Sigmoid colon (tissue), 7 donors: ENCODE measurements at places on chromosomes 5 and 9. TPM values are rescaled to one million over a fixed set of nuclear protein-coding genes. Genes with fewer than 3 reads are reported as not detected.
A peak's percentile ranks its signal among the peaks of the same experiment; 100 is the strongest.

TMEM174 gene
- not detected for total RNA-seq

SLC27A6 gene
- total RNA-seq = 0.68 TPM

CARD6 gene
- total RNA-seq = 10.2 TPM

SPATA6L gene
- total RNA-seq = 2.3 TPM

NRG2 gene
- 11.9 TPM for total RNA-seq

GPX8 gene
- total RNA-seq = 16.8 TPM

ACOT12 gene
- not detected for total RNA-seq

ANKRD18B gene
- total RNA-seq = under 0.01 TPM

DNA sequence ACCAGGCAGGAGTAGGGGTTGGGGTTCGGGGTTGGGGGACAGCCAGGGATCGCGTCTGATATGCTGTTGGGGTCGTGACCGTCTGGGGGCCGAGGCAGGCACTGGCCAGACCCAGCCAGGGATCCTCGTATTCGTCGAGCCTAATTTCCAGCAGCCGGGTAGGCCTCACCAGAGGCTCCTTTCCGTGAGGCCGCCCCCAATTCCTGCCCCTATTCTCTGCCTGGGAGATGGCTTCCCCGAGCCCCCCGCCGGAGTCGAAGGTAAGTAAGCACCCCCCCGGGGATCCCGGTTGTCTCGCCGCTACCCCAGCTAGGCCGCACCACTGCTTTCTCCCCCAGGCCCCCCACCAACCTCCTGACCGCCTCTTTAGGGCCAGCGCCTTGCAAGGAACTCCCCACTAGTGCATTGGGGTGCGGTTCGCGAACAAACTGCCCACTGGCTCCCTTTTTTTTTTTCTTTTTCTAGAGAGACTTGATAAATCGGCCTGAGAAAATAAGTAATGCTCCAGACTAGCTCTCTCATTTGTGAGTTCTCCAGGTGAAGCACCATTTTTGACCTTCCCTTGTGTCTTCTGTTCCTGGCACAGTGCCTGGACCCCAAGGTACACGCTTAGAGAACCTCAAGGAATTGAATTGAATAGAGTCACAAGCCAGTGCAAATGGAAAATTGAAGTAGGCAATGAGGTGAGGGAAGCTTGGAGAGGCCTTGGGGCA, 435 bp downstream of the ZNF189 start:
- peaks cover 33% of the 10 kb centered on the region for H3K36me3 ChIP-seq
- no peaks in the 10 kb centered on the region for H3K27me3 ChIP-seq
- peak overlapping the region; percentile 77 for H3K4me3 ChIP-seq

DNA sequence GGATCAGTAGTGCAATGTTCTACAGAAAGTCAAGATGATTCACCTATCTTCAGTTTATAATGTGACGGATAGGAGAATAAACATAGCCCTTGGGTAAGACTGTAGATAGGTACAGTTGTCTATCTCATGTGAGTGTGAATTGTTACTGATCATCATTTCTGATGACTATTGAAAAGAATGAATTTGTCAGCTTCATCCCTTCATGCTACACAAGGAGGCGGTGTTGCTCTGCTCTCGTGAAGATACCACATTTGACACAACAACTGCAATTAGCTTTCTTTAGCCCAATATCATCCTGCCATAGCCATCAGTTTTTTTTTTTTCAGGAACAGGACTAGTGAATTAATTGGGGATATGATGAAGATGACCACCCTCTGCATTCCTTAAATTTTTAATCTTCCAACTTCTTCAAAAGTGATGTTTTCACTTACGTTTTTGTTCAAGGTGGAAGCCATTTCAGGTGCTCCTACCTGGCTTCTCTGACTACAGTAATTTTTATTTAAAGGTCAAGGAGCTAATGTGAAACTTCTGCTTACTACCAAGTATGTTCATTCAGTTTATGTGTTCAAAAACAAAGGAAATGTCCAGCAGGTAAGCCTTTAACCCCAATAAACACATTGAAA, 152.9 kb upstream of the MOCS2 start:
- H3K4me1 ChIP-seq = no peaks in the 10 kb centered on the region
- H3K4me3 ChIP-seq = no peak overlapping the region
- H3K27me3 ChIP-seq = no peaks in the 10 kb centered on the region
- no peak for DNase-seq
- no peak overlapping the region for H3K27ac ChIP-seq
- H3K36me3 ChIP-seq = no peaks in the 10 kb centered on the region

GRCh38 chr5:116518423-116518822, 56.2 kb downstream of the SEMA6A start:
- H3K4me1 ChIP-seq = peaks cover 86% of the 10 kb centered on the region
- no peaks in the 10 kb centered on the region for H3K27me3 ChIP-seq
- no peak overlapping the region for H3K4me3 ChIP-seq
- no peaks in the 10 kb centered on the region for H3K36me3 ChIP-seq

GRCh38 chr9:27688954-27689353, 115.7 kb upstream of the C9orf72 start:
- H3K27me3 ChIP-seq = no peaks in the 10 kb centered on the region
- H3K4me1 ChIP-seq = no peaks in the 10 kb centered on the region
- H3K36me3 ChIP-seq = no peaks in the 10 kb centered on the region
- no peak for DNase-seq

DNA sequence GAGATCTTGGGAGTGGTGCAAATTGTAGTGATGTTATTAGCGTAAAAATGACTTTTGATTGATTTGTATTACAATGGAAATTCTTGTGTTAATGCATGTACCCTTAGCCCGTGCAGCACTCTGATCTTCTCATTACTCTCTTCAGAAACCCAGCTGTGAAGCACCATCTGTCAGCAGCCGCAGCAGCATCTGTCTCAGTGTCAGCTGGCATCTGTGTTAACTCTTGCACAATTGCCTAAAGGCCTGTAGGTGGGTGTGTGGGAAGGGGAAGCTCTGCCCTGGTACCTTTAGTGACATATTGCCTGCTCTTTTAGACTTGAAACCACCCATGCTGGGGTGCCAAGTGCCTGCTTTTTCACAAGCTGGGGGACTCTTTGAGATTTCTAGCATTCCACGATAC, 101.3 kb downstream of the FBXL7 start:
- H3K27ac ChIP-seq = no peak overlapping the region
- H3K4me3 ChIP-seq = no peak overlapping the region
- H3K36me3 ChIP-seq = no peaks in the 10 kb centered on the region
- DNase-seq = no peak

GRCh38 chr9:135504262-135505243, 4.1 kb downstream of the MRPS2 start:
- H3K4me3 ChIP-seq = no peak overlapping the region
- H3K36me3 ChIP-seq = peaks cover 18% of the 10 kb centered on the region
- DNase-seq = peak; percentile 74

- H3K27ac ChIP-seq = no peak overlapping the region
- DNase-seq = no peak
These were observed 65.6 kb downstream of the HOMER1 start for GRCh38 chr5:79448336-79448735.

DNA sequence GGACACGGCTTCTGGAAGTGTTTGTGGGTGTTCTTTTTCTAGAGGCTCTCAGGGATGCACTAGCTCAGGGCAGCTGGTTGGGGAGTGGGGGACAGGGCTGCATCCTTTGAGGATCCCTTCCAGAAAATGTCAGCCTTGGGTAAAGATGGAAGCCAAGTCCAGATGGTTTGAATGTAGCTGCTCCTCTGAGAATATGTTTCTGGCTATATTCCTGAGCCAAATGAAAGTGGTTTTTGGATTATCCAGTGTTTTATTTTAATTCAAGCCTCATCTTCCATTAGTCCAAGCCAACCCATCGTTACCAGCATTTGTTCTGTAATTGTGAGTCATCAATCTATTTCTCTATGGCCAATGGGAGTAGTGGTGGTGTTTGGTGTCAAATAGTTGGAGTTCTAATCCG, 70.4 kb downstream of the SPRY4 start:
- no peak overlapping the region for H3K4me3 ChIP-seq
- H3K27ac ChIP-seq = no peak overlapping the region
- H3K4me1 ChIP-seq = no peaks in the 10 kb centered on the region
- H3K36me3 ChIP-seq = no peaks in the 10 kb centered on the region
- no peak for DNase-seq

DNA sequence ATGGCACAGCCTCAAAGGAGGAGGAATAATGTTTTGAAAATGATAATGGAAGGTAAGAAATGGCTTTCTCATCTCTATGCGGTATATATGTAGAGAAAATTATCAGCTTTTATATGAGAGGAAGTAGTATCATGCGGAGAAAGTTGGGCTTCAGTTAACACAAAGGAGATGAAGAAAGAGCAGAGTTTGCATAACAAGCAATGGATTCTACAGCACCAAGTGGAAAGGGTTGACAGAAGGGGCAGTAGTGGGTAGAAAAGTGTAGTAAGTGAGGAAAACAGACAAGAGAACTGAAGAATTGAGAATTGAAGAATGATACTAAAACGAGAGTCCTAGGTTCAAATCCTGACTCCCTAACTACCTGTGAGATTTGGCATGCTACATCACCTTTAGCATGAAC, 51.0 kb downstream of the GNG10 start:
- no peaks in the 10 kb centered on the region for H3K4me1 ChIP-seq
- DNase-seq = no peak
- H3K27ac ChIP-seq = no peak overlapping the region
- no peaks in the 10 kb centered on the region for H3K27me3 ChIP-seq

DNA sequence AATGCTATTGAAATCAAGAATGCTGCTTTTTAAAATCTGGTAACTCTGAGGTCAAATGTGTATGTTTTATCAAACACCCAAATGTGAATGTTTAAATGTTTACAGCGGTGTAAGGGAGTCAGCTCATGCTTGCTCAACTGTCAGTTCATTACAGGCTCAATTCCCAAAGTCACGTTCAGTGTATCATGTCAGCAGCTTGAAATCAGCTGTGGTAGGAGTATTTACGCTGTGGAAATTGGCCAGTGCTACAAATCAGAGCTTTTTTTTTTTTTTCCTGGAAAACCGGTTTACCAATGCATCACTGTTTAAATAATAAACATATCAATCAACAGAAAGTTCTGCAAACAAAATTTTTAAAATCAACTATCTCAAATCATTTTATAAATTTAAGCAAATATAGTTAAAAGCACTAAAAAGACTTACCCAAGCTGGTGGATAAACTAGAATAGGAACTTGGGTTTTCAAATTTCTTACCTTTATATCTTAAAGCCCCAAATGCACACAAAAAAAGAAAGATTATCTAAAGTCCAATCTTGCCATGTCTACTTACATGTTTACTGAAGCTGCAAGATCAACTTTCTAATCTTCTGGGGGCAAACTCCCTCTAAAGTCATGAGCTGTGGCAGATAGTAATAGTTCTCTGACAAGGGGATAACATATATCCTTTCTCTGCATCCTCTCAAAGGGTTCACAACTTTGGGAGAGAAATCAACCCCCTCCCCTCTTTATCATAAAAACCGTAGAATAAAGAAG, 57.6 kb upstream of the GRAMD2B start:
- H3K36me3 ChIP-seq = no peaks in the 10 kb centered on the region
- H3K27ac ChIP-seq = no peak overlapping the region
- H3K27me3 ChIP-seq = no peaks in the 10 kb centered on the region
- peaks cover 18% of the 10 kb centered on the region for H3K4me1 ChIP-seq
- no peak for DNase-seq

- H3K27me3 ChIP-seq = no peaks in the 10 kb centered on the region
- no peak overlapping the region for H3K4me3 ChIP-seq
- no peaks in the 10 kb centered on the region for H3K36me3 ChIP-seq
- no peak for DNase-seq
- peaks cover 15% of the 10 kb centered on the region for H3K4me1 ChIP-seq
- H3K27ac ChIP-seq = no peak overlapping the region
These were observed 11.5 kb downstream of the UIMC1 start for GRCh38 chr5:176995122-176995490.

- H3K27ac ChIP-seq = no peak overlapping the region
- H3K36me3 ChIP-seq = no peaks in the 10 kb centered on the region
- no peaks in the 10 kb centered on the region for H3K27me3 ChIP-seq
- no peak overlapping the region for H3K4me3 ChIP-seq
- no peak for DNase-seq
- H3K4me1 ChIP-seq = no peaks in the 10 kb centered on the region
These were observed 49.1 kb upstream of the GADD45G start for GRCh38 chr9:89555451-89556375.

DNA sequence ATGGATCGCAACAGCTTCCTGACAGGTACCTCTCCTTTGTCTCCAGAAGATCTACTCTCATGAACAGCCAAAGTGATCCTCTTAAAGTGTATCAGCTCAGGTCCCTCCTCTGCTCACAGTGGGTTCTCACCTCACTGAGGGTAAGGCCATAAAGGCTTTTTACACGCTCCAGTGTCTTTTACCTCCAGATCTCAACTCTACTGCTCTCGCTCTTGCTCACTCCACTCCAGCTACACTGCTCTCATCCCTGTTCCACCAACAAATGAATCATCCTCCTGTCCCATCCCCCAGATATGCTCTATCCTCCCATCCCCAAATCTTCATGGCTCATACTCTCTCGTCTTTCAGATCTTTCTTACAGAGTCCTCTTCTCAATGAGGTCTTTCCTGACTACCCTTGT, 248.6 kb upstream of the EFNA5 start:
- H3K4me3 ChIP-seq = no peak overlapping the region
- no peaks in the 10 kb centered on the region for H3K36me3 ChIP-seq
- DNase-seq = no peak
- H3K27me3 ChIP-seq = no peaks in the 10 kb centered on the region
- no peak overlapping the region for H3K27ac ChIP-seq

GRCh38 chr5:9524941-9525340, 20.9 kb downstream of the SEMA5A start:
- H3K27me3 ChIP-seq = no peaks in the 10 kb centered on the region
- H3K4me3 ChIP-seq = no peak overlapping the region
- no peaks in the 10 kb centered on the region for H3K4me1 ChIP-seq
- H3K27ac ChIP-seq = no peak overlapping the region
- no peaks in the 10 kb centered on the region for H3K36me3 ChIP-seq
- DNase-seq = no peak

GRCh38 chr9:73532985-73533384, 381.3 kb downstream of the ANXA1 start:
- H3K4me3 ChIP-seq = no peak overlapping the region
- no peaks in the 10 kb centered on the region for H3K4me1 ChIP-seq

DNA sequence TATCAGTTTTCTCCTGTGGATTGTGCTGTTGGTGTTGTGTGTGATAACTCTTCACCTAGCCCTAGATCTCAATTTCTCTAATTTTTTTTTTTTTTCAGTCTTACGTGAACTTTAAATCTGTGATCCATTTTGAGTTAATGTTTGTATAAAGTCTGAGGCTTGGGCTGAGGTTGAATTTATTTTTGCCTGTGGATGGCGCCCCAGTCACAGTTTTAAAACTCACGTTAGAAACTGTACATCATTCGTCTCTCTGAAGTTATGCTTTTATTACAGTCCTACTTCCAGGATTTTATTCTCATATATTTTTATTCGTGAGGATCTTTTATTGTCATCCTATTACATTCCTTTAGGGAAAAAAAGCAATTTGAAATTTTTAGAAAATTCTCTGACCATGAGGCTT, 103.1 kb downstream of the EHMT1 start:
- no peak overlapping the region for H3K27ac ChIP-seq
- H3K27me3 ChIP-seq = no peaks in the 10 kb centered on the region
- H3K4me1 ChIP-seq = peaks cover 15% of the 10 kb centered on the region
- H3K4me3 ChIP-seq = no peak overlapping the region
- no peak for DNase-seq
